Transverse colon (tissue), 4 donors: ENCODE measurements at places on chromosomes 7 and 10. TPM values are rescaled to one million over a fixed set of nuclear protein-coding genes. Genes with fewer than 3 reads are reported as not detected.

Gene TRIM50
- total RNA-seq = not detected

- no peak for DNase-seq
Measured at GRCh38 chr10:34374356-34375045, 440.6 kb downstream of the PARD3 start.

Gene OGDH
- total RNA-seq = 160 TPM

Gene AKR1C8
- total RNA-seq = not detected

GRCh38 chr10:63237396-63237795, 104.3 kb downstream of the NRBF2 start:
- no peak for DNase-seq

Gene LMOD2
- total RNA-seq = not detected

GRCh38 chr7:137418841-137419240, 75.3 kb upstream of the PTN start:
- DNase-seq = no peak

DNA sequence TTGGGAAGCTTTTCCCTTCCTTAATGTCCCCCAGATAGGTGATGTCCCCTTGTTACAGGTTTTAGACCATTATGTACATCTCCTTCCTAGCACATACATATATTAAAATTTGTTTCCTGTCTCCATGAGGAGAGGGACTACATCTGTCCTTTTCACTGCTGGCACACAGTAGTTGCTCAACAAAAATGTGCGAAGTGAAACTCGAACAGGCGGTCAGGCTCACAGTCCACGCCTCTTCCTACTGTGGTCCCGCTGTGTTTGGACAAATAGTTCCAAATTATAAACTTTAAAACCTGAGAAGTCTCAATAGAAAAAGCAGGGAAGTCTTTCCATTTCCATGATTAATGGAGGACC, 1.2 kb upstream of the HHEX start:
- DNase-seq = no peak

Gene BBIP1
- total RNA-seq = 10.0 TPM

- DNase-seq = no peak
Measured at GRCh38 chr10:60430017-60430416, 40.3 kb upstream of the ANK3 start.
